GDM1 (cell line): ENCODE measurements at places on chromosomes 6 and 20.

GRCh38 chr6:136787726-136788068 lies 4.6 kb downstream of the MAP3K5 start:
- no peak for DNase-seq

DNA sequence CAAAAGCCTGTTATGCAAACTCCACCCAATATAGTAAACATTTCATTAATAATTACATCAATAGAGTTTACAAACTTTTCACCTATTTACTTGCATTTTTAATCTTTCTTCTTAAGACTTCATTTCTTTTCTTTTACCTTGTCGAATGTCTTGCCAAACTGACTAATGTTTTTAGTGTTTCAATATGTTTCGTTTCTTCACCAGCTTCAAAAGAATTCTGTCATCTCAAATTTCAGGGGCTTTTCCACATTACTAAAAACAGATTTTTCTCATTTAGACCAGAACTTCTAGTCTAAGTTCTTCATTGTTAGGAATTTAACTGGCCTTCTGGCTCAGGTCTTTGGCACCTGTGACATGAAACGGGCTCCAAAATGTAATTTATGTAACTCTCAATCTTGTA lies 196.5 kb downstream of the ARHGAP18 start:
- no peak for DNase-seq

- DNase-seq, result no peak
These were observed 96.0 kb downstream of the EYA2 start for GRCh38 chr20:46990596-46991104.

DNA sequence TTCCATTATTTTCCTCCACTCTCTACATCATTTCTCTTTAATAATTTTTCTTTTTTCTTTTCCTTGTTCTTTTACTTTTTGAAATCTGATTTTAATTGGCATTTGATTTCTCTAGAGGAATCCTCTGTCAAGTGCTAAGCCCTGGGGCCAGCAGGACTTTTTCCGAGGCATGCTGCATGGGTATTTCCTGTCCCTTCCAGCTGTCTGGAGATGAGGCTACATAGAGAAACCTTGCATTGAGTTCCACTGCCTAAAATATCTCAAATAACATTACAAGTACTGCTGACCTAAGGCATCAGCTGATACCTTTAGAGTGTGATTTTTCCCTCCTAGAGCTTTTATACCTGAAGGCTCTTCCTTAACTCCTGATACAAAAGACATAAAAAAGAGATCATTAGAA lies 6.2 kb downstream of the RNF217 start:
- DNase-seq, result no peak

- no peak for DNase-seq
These were observed 25.1 kb downstream of the RRAGD start for GRCh38 chr6:89386917-89387491.

DNA sequence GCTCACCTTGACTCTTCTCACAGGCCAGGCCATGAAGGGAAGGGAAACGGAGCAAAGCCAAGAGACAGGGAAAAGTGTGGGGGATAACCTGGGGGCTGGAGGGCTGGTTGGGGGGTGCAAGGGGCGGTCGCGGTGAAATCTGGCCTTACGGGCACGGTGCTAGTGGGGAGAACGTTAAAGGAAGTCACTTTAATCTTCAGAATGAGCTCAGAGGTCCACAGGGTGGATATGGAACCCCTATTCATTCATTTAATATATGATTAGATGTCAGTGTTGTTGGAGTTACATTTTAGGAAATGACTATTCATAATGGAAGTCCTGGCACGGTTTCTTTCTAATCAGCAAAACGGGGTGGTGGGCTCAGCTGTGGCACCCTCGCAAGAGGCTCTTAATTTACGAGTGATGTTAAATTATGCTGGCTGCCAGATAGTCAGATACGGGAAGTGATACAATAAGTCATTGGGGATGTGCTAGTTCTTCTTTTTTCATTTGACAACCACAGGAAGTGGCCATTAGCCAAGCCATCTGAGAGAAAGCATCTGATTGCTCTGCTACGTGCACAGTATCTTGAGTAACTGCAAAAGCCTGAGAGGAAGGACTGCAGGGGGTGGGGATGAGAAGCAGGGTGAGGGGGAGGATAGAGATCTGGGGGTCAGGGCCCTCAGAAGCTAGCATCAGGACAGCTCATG lies 253.0 kb downstream of the QKI start:
- DNase-seq, result peak; percentile 60

DNA sequence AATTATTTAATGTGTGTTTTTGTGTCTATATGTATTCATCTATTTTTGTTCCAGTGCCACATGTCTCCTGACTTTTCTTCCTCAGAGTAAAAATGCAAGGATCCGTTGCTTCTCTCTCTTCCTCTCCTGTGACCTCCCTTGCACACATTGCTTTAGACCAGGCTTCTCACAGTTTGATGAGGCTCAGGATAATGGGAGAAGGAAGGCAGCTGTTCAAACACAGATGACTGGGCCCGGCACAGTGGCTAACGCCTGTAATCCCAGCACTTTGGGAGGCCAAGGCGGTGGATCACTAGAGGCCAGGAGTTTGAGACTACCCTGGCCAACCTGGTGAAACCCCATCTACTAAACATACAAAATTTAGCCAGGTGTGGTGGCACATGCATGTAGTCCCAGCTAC lies 241.9 kb downstream of the SAMD5 start:
- DNase-seq, result no peak

DNA sequence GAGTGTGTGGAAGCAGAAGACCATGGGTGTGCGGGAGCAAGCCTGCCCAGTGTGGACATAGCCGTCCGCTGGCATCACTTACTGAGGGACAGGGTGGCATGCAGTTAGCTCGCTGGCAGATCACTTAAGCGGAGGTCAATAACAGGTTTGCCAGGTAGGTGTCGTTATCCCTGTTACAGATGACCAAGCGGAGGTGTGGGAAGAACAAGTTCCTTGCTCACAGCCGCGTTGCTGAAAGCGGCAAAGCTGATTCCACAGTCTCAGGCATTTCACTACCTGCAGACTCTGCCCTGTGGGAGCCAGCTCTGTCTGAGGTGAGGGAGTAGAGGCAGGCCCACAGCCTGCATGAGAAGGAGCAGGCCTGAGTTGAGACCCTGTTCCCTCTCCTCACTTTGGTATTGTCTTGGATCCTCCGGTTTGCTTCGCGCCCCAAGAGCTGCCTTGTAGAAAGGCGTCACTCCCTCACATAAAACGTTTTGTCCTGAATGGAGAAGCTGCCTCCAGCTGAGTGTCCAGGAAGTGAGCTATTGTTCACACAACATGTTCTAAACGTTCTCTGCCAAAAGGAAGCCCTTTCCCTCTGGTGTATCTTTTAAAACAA lies 96.9 kb downstream of the TCP11 start:
- DNase-seq, result peak; percentile 32

- DNase-seq, result no peak
These were observed 4.5 kb downstream of the ZDHHC14 start for GRCh38 chr6:157385482-157385881.

GRCh38 chr6:37155394-37156312 lies 14.3 kb upstream of the PIM1 start:
- DNase-seq, result no peak

GRCh38 chr6:131216246-131216645 lies 81.0 kb downstream of the AKAP7 start:
- no peak for DNase-seq

GRCh38 chr6:2939315-2940009 lies 31.9 kb downstream of the SERPINB6 start:
- DNase-seq, result no peak

GRCh38 chr6:107064579-107065065 lies 36.6 kb downstream of the MTRES1 start:
- peak; percentile 13 for DNase-seq

- no peak for DNase-seq
These were observed 72.3 kb upstream of the CENPW start for GRCh38 chr6:126267626-126268025.

DNA sequence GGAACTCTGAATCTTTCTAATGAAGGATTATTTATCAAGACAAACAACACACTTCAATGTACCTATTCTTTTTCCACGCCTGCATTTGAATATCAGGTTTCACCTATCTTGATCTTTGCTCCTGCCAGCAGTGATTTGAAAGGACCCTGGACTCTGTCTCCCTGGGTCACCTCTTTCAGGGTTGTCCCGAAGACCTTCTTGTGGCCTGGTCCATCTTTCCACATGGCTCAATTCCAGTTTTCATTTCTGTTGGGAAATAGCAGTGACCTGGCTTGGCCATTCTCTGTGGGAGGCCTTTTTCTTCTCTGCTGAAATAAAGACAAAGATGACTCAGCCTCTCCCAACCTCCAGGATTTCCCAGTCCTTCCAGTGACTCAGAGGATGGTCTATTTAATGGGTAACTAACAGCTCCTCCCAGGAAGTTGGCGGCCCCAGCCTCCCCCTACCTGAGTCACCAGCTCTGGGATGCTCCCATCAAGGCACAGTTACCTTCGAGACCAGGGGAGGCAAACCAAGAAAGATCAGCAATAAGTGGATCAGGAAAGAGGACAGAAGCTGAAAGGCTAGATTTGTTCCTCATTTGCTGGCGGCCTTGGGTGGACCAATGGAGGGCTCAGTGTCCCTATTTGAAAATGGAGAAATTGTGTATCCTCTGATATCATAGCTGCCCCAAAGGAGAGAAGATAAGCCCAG lies 120.2 kb upstream of the RNF24 start:
- DNase-seq, result no peak

DNA sequence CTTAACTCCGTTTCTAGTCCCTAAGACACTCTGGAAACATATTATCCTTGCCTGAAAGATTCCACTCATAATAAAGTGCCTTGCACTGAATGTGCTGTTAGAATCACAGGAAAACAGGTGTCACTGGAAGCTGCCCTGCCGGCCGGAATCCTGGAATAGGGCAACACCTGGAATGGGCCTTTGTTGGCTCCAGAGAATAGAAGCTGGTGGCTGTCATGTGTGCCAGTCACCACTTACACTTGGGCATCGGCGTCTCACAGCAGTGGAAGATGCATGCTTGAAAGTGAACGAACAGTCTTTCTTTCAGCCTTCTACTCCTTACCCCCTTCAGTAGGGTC lies 90.8 kb upstream of the AFDN start:
- DNase-seq, result no peak

GRCh38 chr6:3961581-3962215 lies 112.5 kb downstream of the FAM50B start:
- no peak for DNase-seq

GRCh38 chr20:41249411-41250281 lies 67.9 kb downstream of the ZHX3 start:
- DNase-seq, result peak; percentile 7

DNA sequence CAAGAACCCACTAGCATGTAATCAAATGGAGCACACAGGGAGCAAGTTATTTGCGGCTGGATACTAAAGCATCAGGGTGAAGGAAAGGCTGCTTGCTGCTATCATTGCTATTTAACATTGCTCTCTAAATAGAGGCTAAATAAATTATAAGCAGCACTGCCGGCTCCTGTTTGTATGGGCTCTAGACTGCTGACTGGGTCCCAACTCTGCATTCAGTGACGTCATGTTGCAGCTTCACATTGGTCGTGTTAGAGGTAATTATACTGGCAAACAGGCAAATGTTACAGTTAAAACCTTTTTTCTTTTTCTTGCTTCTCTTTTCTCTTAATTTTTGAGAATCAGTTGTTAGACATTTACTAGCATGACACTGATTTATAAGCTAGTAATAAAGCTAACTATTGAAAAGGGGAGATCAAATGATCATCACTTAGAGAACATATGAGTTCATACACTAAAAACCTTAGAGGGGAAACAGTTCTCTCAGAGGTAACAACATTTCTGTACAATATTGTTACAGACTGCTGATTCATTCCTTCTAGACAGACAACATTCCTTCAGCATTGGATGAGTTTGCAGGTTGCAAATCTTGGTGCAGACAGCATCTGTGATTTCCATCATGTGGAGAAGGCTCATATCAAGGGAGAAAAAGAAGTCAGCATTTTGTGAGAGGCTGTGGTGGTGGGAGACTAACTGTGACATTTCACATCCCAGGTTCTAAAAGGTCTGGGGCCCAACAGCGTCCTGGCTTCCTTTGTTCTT lies 15.9 kb downstream of the RFPL4B start:
- DNase-seq, result no peak

GRCh38 chr6:15248451-15249370 lies 2.8 kb downstream of the JARID2 start:
- peak; percentile 93 for DNase-seq
